Stimulated activated CD8-positive, alpha-beta memory T cell treated with anti-CD3 and anti-CD28 coated beads, Interleukin-12 subunit alpha, Interleukin-12 subunit beta, amount 100 ng/mL, for 4 hours (primary cell): ENCODE measurements at places on chromosomes 7 and 10.

- no peak for DNase-seq
These were observed 123.6 kb downstream of the FAM204A start for GRCh38 chr10:118218562-118218961.

DNA sequence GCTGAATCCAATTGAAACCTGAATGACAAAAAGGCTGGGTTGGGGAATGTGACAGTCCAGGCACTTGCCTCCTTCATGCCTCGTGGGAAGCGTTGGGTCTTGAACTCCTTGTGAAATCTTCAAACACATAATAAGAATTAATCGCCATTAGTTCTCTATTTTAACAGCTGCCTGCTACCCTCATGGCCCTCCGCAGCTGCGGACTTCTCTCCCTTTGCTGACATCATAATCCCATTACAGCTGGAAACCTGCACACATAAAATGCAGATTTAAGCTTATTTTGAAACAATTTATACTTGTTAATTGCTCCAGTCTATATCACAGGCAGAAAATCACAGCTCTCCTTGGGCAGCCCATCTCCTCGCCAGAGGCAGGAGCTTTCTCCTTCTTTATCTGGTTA is 403.0 kb upstream of the MKI67 start:
- no peak for DNase-seq

DNA sequence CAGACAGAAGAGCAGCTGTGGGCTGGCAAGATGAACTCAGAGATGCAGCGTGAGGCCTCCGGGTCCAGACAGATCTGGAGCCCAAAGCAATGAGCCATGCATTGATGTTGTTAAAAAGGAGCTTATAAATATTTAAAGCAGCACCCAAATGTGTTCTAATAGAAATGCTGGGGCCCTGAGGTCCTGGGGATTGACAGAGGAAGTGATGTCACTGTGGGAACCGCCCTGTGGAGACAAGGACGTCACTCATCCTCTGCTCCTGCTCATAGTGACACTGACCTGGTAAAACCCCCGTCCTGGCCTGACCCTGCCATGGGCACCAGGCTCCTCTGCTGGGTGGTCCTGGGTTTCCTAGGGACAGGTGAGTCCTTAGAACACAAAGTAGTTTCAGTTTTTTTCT is 197.0 kb upstream of the PRSS58 start:
- DNase-seq = no peak

DNA sequence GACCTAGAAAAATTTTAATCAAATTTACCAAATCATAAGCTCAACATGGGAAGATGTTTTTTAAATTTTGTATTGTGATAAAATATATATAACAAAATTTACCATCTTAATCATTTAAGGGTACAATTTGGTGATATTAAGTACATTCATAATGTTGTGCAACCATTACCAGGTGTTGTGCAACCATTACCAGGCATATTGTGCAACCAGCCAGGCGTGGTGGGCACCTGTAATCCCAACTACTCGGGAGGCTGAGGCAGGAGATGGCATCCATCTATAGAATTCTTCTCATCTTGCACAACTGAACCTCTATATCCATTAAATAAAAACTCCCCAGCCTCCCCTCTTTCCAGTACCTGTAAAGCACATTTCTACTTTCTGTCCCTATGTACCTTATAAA is 124.5 kb upstream of the SLC13A1 start:
- no peak for DNase-seq

GRCh38 chr10:107548301-107548700 is 383.8 kb upstream of the SORCS1 start:
- no peak for DNase-seq

DNA sequence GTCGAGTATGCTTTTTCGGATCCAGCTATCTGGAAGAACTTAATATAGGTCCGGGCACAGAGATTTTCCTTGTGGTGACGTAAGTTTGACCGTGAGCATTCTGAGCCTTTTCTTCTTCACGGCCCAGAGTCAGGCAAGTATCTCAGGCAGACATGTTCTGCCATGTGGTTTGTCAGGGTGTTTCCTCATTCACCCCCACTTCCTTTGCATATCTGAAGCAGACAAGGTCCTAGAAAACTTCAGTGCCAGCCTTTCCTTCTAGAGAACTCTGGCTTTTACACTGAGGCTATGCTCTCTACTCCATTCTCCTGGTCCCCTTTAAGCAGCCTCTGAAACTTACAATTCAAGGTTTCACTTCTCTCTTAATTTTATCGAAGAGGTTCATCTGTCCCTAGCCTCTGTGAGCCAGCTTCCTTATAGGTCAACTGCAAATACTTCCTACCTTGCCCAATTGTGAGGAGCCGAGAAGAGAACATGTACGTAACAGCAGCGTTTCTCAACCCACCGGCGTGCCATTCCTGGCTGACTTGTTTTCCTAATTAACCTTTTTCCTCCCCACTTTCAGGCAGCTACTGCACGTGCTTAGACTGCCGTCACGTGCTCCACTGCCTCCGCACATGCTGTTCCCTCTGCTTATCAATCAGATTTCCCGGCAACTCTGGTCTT is 47.3 kb downstream of the CDCA7L start:
- no peak for DNase-seq

GRCh38 chr7:150685219-150686029 is at the start of gene GIMAP2:
GIMAP2 (plus strand) TSS chr7:150685706; CDS start chr7:150687060, 1,354 bp downstream.
- no peak for DNase-seq
